Left renal pelvis (tissue), 4 donors: ENCODE measurements at places on chromosomes 7 and 10. TPM values are rescaled to one million over a fixed set of nuclear protein-coding genes. Genes with fewer than 3 reads are reported as not detected.

DNA sequence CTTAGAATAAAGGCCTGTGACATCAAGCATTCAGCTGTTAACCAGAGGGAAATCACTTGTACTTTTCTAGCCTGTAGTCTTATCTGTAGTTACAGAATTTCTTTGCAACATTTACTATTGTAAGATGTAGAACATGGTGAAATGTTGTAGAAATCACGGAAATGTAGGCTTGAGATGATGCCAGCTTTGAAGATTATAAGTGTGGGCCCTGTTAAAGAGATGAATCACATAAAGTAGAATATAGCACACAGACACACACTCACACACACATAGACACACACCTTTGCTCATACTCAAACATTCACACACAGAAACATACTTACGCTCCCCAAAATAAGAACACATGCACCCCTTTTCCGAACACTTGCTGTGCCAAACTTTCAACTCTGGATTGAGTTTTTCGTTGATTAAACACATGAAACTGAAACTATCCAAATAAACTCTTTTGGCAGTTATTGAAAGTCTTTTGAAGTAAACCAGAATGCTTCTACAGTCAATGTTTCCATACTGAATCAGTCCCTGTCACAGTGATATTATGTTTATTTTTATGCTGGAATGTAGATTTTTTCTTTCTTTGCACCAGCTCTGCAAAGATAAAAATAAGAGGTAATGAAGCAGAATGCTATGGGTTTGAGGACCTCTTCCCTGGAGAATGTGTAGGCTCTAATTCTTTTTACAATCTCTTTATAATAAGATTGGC is 230.3 kb upstream of the MEOX2 start:
- DNase-seq: no peak

DNA sequence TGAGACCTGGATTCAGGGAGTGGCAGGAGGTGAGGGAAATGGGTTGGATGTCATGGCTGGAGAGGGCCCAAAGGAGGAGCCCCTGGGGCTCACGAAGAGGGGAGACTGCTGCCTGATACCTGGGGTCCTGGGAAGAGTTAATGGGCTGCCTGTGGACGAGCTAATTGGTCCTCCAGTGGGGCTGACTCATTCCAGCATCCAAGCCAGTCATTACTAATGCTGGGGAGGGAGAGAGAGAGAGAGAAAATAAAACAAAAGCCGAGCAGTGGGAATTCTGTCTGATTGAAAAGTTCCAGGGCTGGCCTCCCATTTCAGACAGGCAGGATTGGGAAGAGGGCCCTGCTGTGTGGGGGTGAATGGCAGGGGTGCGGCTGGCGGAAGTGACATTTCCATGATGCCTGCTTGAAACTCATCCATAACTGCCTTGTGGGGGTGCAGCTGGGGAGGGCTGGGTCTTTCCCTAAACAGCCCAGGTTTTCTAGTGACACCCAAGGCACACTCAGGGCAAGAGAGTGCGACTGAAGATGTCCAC is 297.8 kb downstream of the RPS24 start:
- DNase-seq: no peak

LSM8 gene
- 56.7 TPM for polyA plus RNA-seq

DNA sequence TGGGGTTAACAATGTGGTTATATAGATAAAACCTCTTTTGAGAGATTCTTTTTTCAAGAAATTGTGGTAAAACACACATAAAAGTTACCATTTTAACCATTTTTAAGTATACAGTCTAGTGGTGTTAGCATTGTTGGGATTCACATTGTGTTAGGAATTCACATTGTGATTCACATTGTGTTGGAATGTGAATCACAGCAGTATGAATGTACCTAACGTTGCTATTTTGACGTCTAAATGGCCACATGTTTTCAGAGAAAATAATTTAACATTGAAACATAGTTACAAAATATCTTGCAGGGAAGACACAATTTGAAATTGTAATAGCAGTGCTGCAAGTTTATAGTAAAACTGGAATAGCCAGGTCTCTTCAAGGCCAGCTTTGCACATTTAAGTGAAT is 129.0 kb downstream of the BICC1 start:
- no peak for DNase-seq

CALHM2 gene
- 11.8 TPM for polyA plus RNA-seq

DNA sequence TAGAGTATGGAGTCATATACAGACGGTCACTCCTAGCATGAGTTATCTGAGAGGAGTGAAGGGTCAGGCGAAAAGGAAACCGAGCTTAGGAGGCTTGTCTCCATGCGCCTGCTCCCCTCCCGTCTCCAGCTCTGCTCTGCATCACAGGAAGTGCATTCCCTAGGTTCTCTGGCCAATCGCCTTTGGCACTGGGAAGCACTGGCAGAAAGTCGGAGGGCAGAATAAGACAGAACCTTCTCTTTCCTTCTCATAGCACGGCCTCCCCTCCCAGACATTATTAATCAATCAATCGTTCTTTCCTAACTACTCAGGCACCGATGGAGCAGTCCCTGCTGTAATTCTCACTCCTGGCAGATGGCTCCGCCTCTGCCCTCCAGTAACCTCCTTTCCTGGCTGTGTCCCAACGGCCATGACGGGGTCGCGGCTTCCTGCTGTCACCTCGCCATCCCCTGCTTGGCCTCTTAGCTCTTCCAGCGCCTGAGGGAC is 177.1 kb downstream of the FRMD4A start:
- DNase-seq: no peak

OR2A7 gene
- 5.4 TPM for polyA plus RNA-seq

AKR1D1 gene
- 0.07 TPM for polyA plus RNA-seq

CLRN3 gene
- polyA plus RNA-seq: 17.0 TPM

- no peak for DNase-seq
Measured at GRCh38 chr10:4427532-4427931, 398.5 kb upstream of the AKR1E2 start.

TFEC gene
- polyA plus RNA-seq: 28.3 TPM

CDNF gene
- 2.9 TPM for polyA plus RNA-seq

- DNase-seq: no peak
Measured at GRCh38 chr7:25545124-25546008, 317.1 kb upstream of the NPVF start.

MOGAT3 gene
- 0.10 TPM for polyA plus RNA-seq

DNA sequence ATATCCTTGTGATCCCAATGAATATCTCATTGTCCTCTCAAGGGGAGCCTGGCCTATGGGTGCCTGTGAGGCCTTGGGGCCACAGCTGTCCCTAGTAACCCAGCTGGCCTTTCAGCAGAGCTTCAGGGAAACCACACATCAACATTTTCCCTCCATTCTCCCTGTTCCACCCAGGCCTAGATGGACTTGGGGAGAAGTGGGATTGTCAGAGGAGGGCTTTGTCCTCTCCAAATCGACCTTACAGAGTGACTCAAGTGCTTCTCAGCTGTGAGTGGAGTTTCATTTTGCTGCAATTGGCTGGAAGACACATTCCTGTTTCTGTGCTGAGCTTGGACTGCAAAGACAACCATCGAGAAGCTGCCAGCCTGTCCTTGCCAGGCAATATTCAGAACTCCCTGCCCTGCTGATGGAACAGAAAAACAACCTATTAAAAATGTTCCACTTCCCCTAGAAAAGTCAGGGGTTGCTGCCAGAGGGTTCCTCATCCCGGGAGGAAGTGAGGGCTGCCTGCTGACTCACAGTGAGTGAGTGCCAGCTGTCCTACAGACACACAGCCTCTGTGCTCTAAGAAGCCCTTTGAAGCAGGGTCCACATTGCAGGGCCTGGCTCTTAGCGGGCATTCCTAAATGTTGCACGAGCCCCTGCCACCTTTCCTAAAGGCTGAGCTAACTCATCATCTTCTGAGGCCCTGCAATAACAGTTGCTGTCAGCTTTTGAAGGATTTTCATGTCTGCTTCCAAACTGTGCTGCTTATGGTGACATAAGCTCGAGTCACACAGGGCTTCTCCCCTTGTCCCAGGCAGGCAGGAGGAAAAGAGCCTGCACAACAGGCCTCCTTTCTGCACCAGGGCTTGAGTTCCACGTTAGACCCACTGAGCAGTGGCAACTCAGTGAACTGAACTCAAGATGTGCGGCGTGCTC is 20.5 kb downstream of the STRA8 start:
- no peak for DNase-seq

DNA sequence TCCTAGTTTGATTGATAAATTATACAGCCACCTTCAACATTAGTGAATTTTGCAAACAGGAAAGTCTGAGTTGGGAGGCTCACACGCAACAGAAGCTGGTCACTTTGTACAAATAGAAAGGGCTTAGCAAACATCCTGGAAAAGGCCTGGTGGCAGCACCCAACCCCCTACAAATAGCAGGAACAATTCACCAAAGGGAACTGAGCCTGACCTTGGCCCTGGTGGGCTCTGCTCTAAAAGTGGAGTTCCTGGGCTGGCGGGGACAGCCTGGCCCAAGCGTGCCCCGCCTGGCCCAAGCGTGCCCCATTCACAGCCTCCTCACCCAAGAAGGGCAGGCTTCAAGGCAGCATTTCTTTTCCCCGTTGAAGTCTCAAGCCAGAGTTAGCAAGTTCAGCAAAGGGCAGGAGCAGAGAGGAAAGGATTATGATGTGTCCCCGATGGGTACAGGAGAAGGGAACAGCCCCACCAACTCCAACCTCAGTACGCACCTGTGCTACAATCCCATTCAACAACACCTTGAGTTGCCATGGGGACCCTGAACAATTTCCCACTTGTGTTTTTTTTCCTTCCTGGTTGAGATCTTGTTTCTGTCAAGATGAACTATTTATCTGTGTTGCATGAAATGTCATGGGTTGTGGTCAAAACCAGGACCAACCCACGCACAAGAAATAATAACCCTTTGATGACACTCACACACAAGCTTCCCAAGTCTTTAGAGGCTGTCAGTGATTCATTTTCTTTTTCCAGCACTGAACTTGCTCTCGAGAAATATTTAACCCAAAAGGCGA is 43.4 kb downstream of the RGS10 start:
- no peak for DNase-seq

CPEB3 gene
- 3.9 TPM for polyA plus RNA-seq

DNA sequence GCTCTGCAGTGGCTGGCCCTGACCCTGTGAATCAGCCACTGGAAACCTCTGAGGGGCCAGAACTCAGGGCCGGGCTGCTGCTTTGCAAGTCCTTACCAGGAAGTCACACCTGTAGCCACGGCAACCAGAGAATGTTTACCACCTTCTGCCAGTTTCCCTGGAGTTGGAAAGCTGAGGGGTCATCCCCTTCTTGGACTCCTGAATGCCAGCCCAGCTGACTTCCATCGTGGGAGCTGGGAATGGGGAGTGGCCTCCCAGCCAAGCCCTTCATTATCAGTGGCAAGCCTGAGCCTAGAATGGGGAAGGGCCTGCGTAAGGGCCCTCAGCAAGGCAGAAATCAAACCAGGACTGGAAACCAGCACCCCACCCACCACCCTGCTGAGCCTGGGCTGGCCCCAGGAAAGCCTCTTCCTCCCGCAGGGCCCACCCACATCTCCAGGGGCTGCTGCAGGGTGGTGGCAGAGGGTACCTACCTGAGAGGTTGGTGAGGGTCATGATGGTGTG is 6.5 kb upstream of the CRHR2 start:
- DNase-seq: no peak

ANXA8L1 gene
- polyA plus RNA-seq: 0.32 TPM

GRCh38 chr10:126250045-126250444 is 138.2 kb downstream of the ADAM12 start:
- no peak for DNase-seq

DNA sequence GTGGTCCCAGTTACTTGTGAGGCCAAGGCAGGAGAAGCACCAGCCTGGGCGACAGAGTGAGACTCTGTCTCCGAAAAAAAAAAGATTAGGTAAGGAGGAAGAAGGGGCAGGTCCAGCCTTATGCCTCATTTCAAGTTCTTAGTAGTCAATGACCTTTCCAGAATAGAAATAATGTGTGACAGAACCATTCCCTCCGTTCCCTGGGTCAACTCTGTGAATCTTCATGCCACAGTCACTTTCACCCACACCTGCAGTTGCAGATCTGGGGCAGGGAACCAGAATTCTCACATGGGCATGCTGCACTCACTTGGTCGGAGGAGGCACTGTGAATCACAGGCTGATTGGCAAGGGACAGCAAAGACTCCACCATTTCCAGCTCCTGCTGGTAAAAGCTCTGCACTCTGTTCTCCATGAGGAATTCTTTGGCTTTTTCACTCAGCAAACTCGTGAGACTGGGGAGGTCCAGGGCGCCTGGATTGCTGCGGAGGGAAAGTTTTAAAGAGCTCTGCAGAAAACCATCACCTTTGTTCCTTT is 20.7 kb downstream of the STN1 start:
- no peak for DNase-seq

PIK3AP1 gene
- 4.5 TPM for polyA plus RNA-seq

DNA sequence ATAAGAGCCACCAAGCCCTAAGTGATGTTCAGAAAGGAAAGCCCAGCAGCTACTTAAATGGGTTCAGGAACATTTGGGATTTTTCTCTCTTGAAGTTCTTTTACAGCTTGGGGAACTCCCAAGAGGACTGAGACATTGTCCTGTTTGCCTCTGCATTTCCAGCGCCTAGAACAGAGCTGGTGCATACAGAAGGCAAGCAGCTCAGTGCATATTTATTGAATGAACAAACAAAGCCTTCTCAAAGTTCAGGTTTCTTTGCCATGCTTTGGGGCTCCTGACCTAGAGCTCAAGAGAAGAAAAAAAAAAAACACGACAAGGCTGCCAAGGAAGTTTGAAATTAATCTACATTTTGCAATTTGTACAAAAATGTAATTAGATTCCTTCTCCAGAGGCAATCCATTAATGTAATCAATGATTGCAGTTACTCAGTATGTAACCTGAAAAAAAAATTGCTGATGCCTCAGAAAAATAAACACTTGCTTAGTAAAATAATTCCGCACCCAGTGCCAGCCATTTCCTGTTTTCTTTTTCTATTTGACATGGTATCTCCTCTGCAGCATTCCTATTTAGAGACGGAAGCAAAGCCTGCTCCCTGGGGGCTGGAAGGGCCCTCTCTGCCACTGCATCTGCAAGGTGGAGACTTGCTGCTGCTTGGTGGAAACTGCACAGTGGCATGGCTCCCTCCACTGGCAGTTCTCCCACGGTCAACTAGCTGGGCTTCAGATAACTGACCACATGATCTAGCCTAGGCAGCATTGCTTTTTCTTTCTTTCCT is 157.3 kb downstream of the TMEM178B start:
- no peak for DNase-seq

DNA sequence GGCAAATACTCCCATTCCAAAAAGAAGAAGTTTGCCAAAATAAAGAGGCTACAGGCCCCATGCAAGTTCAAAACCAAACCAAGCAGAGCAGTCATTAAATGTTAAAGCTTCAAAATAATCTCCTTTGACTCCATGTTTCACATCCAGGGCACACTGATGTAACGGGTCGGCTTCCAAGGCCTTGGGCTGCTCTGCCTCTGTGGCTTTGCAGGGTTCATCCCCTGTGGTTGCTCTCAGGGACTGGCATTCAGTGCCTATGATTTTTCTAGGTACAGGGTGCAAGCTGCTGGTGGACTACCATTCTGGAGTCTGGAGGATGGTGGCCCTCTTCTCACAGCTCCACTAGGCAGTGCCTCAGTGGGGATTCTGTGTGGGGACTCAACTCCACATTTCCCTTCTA is 971.6 kb upstream of the MBL2 start:
- DNase-seq: no peak

SPRN gene
- 7.3 TPM for polyA plus RNA-seq

DNA sequence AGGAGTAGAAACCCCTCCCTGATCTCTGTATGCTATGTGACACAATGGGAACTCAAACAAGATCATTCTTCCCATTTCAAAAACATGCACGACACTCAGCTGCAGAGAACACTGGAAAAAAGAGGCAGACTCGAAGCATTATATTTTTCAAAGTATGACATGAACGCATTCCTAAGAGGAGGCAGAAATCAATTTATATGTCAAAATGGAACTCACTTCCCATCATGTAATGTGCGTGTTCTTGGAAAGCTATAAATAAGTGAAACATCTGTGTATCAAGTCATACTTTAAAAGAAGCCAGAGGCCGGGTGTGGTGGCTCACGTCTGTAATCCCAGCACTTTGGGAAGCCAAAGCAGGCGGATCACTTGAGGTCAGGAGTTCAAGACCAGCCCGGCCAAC is 142.7 kb downstream of the ICA1 start:
- DNase-seq: no peak

TAS2R5 gene
- 9.3 TPM for polyA plus RNA-seq
